ENCODE measurements at places on chromosomes 2 and 18.

- H3K27me3 ChIP-seq: no peaks in the 10 kb centered on the region
- DNase-seq: peak; percentile 82
- peaks cover 20% of the 10 kb centered on the region for H3K4me1 ChIP-seq
- peak overlapping the region; percentile 99 for H3K27ac ChIP-seq
- no peaks in the 10 kb centered on the region for H3K36me3 ChIP-seq
- H3K4me3 ChIP-seq: peak overlapping the region; percentile 1
These were observed 673 bp upstream of the SMCHD1 start for GRCh38 chr18:2654928-2655177.

GRCh38 chr2:8477552-8478470 is 204.0 kb upstream of the ID2 start:
- no peaks in the 10 kb centered on the region for H3K36me3 ChIP-seq
- peak overlapping the region; percentile 27 for H3K4me3 ChIP-seq
- no peaks in the 10 kb centered on the region for H3K27me3 ChIP-seq
- H3K4me1 ChIP-seq: peaks cover 95% of the 10 kb centered on the region

DNA sequence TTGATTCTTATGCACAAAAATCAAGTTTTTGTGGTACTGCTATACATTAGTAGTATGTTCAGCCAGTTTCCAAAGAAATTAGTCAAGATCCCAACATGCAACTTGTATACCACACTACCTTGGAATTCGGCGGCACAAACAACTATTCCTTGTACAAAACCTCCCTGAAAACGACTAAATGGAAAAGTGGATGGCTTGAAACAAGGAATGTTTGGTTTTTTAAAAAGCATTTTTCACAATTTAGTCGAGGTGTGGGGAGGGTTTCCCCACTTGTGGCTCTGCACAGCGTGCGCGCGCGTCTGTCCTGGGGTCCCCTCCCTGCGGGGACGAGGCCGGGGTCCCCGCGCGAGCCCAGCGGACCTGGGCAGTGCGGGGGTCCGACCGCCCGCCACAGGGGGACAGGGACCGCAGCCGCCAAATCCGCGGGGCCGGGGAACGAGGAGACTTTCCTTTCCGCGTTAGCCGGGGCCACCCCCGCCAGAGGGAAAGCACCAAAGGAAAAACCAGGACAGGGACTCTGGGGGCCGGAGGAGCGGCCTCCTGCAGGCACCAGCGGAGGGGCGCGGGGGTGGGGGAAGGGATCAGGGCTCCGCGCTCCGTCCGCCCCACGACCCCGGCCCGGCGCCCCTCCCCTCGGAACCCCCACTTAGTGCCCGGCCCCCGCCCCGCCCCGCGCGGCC is 534 bp upstream of the SOCS6 start:
- DNase-seq: no peak
- H3K27me3 ChIP-seq: no peaks in the 10 kb centered on the region

- H3K27ac ChIP-seq: no peak overlapping the region
- no peaks in the 10 kb centered on the region for H3K36me3 ChIP-seq
- DNase-seq: no peak
- no peaks in the 10 kb centered on the region for H3K4me1 ChIP-seq
- H3K27me3 ChIP-seq: peaks cover 5% of the 10 kb centered on the region
- no peak overlapping the region for H3K4me3 ChIP-seq
These were observed 97.2 kb downstream of the DTNA start for GRCh38 chr18:34807106-34807796.

- peaks cover 11% of the 10 kb centered on the region for H3K4me1 ChIP-seq
- no peak overlapping the region for H3K4me3 ChIP-seq
- no peaks in the 10 kb centered on the region for H3K27me3 ChIP-seq
These were observed 113.5 kb downstream of the EPHA4 start for GRCh38 chr2:221458578-221458977.

- peaks cover 30% of the 10 kb centered on the region for H3K4me1 ChIP-seq
- no peak overlapping the region for H3K4me3 ChIP-seq
- DNase-seq: no peak
- H3K27ac ChIP-seq: peak overlapping the region; percentile 75
- no peaks in the 10 kb centered on the region for H3K27me3 ChIP-seq
These were observed 18.4 kb downstream of the SH2D6 start for GRCh38 chr2:85436836-85437487.

GRCh38 chr2:161337247-161337646 is 29.0 kb downstream of the PSMD14 start:
- no peaks in the 10 kb centered on the region for H3K4me1 ChIP-seq
- DNase-seq: no peak
- no peak overlapping the region for H3K27ac ChIP-seq
- no peaks in the 10 kb centered on the region for H3K27me3 ChIP-seq
- no peak overlapping the region for H3K4me3 ChIP-seq

DNA sequence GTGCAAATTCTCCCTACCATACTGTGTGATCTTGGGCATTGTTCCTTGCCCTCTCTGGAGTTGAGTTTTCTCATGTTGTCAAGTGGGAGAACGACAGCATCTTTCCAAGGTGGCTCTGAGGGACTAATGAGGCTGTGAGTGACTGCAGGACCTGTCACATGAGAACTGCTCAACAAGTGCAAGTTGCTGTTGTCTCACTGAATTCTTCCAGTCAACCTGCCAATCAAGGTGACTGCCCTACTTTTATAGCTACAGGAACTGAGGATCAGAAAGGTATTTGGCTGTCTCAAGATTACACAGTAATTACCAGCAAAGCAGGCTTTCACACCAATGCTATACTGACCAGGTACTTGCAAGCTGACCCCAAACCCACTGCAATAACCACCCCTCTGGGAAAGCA is 137.6 kb downstream of the MTCL1 start:
- no peak overlapping the region for H3K27ac ChIP-seq
- no peaks in the 10 kb centered on the region for H3K36me3 ChIP-seq
- DNase-seq: no peak
- no peak overlapping the region for H3K4me3 ChIP-seq
- H3K4me1 ChIP-seq: no peaks in the 10 kb centered on the region

GRCh38 chr2:217923007-217923686 is 79.6 kb downstream of the TNS1 start:
- H3K36me3 ChIP-seq: no peaks in the 10 kb centered on the region
- H3K27ac ChIP-seq: no peak overlapping the region
- no peaks in the 10 kb centered on the region for H3K4me1 ChIP-seq

DNA sequence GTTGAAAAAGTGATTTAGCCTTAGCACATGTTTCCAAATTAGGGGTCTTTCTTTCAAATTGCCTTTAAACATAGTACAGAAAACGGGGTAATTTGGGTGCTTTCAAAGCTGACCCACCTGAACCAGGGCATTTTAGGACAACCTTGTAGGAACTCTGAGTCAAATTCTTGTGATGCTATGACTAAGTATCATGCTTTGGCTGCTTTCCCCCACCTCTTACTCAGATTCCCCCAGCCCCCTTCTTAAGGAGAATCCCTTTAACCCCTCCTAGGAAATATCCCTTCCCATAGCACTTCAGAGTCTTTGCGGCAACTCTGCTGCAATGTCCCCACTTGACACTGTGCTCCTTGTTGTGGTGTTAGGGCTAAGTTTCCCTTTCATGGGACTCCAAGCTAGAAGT is 18.6 kb upstream of the KLF7 start:
- H3K4me3 ChIP-seq: no peak overlapping the region
- no peaks in the 10 kb centered on the region for H3K27me3 ChIP-seq
- no peak for DNase-seq
- H3K36me3 ChIP-seq: no peaks in the 10 kb centered on the region
- no peak overlapping the region for H3K27ac ChIP-seq

DNA sequence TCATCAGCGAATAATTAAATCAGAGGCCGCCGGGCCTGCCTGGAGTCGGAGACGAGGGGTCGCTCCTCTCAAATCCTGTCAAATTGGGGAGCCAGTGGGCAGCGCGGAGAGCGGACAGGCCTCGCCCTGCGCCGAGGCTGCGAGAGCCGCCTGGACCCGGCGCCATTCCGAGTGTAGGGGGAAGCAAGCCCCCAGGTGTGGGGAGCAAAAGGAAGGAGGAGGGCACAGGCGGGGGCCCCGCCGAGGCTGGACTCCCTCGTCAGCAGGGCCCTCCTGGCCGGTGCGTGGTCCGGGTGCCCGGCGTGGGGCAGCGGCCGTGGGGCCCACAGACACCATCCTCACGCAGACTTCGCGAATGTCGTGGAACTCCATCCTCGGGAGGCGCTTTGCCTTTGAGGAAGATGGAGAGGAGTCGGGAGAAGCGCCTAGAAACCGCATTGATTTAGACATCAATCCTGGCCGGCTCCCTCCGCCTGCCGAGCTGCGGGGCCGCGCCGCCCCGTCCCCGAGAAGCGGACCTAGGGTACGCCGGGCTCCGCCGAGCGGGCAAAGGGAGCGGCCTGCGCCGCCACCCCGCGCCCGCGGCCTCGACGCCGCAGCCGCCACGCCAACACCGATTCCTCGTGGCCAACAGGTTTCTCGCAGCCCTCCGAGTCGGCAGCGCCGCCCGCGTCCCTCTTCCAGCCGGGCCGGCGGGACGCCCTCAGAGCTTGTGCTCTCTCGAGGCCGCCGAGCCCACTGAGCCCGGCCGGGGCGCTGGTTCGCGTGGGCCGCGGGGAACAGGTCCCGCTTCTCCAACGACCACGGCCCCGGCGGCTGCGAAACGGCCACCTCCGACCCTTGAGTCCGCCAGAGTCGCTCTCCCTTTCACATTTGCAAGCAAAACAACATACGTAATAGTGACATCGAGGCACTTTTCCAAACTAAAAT is 6.7 kb upstream of the ONECUT2 start:
- H3K27ac ChIP-seq: no peak overlapping the region
- H3K27me3 ChIP-seq: peaks cover 33% of the 10 kb centered on the region
- H3K36me3 ChIP-seq: no peaks in the 10 kb centered on the region
- DNase-seq: no peak
- H3K4me3 ChIP-seq: no peak overlapping the region

- no peaks in the 10 kb centered on the region for H3K36me3 ChIP-seq
- no peak overlapping the region for H3K27ac ChIP-seq
- H3K4me3 ChIP-seq: no peak overlapping the region
- H3K27me3 ChIP-seq: no peaks in the 10 kb centered on the region
These were observed 2.3 kb downstream of the ECEL1 start for GRCh38 chr2:232485348-232485756.

DNA sequence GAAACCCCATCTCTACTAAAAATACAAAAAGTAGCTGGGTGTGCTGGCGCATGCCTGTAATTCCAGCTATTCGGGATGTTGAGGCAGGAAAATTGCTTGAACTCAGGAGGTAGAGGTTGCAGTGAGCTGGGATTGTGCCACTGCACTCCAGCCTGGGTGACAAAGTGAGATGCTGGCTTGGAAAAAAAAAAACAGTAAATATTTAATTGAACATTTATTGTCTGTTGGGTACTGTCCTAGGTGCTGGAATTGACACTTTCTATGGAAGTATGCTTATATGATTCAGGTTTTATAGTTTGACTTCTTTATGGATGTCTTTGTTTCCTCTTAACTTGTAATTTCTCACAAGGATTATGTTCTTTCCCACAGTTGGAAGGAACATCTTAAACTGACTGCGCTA is 633.1 kb upstream of the SETBP1 start:
- H3K4me3 ChIP-seq: no peak overlapping the region
- DNase-seq: no peak
- H3K4me1 ChIP-seq: no peaks in the 10 kb centered on the region

DNA sequence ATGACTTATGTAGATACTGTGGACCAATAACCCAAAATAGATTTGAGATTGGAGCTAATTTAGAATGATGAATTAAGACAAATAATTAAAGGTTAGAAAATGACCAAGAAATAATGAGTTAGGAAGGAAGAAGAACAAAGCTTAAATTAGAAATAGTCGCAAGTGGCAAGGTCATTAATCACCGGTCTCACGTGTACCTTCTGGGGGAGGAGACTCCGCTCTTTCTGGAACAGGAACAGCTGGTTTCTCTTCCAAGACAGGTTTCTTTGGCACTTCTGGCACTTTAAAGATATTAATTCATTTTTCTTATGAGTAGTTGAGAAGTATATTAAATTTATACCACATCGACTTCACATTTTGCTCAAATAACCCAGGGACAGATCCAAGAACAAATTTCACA is 156.7 kb downstream of the TTN start:
- no peak overlapping the region for H3K4me3 ChIP-seq
- H3K36me3 ChIP-seq: no peaks in the 10 kb centered on the region
- no peak overlapping the region for H3K27ac ChIP-seq
- no peaks in the 10 kb centered on the region for H3K27me3 ChIP-seq
- no peak for DNase-seq

DNA sequence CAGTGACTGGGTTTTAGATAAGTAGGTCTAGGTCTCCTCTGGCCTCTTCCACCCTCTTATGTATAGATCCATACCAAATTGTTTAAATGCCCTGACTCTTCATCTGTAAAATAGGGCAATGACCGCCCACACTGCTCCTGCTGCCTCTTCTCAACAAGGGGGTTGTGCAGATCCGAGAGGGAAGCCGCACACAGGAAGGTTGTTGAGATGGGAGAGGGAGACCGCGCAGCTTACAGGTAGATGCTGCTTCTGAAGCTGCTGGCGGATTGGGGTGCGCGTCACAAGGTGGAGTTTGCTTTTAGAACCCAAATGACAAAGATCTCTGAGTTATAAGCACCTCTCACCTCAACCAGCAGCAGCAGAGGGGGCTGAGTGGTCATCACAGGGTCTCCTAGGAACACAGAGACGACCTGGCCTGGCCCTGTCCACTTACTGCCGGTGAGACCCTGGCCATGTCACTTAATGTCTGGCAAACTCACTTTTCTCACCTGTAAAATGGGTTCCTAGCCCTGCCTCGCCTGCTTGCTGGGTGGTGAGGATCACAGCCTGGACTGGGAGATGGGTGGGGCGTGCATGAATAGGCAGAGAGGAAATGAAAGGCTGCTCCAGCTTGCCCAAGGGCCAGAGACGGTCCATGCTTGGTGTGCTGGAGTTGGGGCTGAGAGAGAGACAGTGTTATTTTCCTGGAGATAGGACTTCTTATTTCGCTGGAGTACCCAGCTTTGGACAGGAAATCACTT is 251.3 kb downstream of the EIPR1 start:
- DNase-seq: no peak
- H3K4me1 ChIP-seq: no peaks in the 10 kb centered on the region
- no peak overlapping the region for H3K27ac ChIP-seq
- H3K27me3 ChIP-seq: no peaks in the 10 kb centered on the region
- H3K36me3 ChIP-seq: no peaks in the 10 kb centered on the region
- no peak overlapping the region for H3K4me3 ChIP-seq

- DNase-seq: no peak
- no peak overlapping the region for H3K27ac ChIP-seq
- H3K4me3 ChIP-seq: no peak overlapping the region
- H3K36me3 ChIP-seq: no peaks in the 10 kb centered on the region
- no peaks in the 10 kb centered on the region for H3K27me3 ChIP-seq
- H3K4me1 ChIP-seq: no peaks in the 10 kb centered on the region
These were observed 105.2 kb downstream of the NETO1 start for GRCh38 chr18:72762515-72763122.

DNA sequence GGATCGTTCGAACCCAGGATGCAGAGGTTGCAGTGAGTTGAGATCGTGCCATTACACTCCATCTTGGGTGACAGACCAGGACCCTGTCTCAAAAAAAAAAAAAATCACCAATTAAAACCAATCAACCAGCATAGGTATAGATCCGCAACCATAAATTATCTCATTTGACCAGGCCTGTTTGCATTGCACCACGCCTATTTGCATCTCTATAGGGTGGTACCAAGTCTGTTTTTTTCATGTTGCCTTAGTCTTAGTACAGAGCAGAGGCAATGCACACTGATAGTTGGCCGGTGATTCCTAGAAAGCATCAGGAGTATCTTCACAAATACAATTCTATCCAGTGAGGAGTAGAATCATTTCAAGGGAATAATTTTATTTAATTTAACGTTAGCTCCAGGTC is 9.3 kb upstream of the NPC1 start:
- no peak overlapping the region for H3K4me3 ChIP-seq
- no peak for DNase-seq
- no peak overlapping the region for H3K27ac ChIP-seq
- H3K36me3 ChIP-seq: no peaks in the 10 kb centered on the region
- no peaks in the 10 kb centered on the region for H3K4me1 ChIP-seq

GRCh38 chr18:49399003-49399402 is 61.4 kb downstream of the DYM start:
- DNase-seq: no peak
- no peak overlapping the region for H3K4me3 ChIP-seq
- H3K27me3 ChIP-seq: no peaks in the 10 kb centered on the region
- peaks cover 34% of the 10 kb centered on the region for H3K4me1 ChIP-seq
